ENCODE measurements at places on chromosomes 1 and 21.

- DNase-seq, result no peak
These were observed 41.9 kb downstream of the CTNNBIP1 start for GRCh38 chr1:9868244-9868590.

DNA sequence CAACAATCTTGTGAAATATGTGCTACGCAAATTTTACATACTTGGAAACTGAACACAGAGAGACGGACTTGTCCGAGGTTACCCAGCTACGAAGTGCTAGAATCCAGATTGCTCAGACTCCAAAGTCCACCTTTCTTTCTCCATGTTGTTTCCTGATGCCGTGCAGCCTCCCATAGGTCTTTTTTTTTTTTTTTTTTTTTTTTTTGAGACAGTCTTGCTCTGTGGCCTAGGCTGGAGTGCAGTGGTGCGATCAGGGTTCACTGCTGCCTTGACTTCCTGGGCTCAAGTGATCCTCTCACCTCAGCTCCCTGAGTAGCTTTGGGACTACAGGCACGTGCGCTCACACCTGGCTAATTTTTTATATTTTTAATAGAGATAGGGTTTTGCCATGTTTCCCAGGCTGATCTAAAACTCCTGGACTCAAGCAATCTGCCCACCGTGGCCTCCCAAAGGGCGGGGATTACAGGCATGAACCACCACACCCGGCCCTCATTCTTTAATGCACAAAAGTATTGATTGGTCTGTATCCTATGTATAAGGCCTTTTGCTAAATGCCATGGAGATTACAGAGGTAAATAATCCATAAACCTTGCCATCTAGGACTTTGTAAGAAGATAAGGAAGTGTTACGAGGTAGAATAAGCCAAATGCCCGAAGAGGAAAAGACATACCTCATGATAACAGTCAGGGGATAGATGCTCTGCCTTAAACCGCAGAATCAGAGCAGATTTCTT is 92.8 kb downstream of the C1orf21 start:
- DNase-seq, result no peak

GRCh38 chr1:40363721-40364120 is 9.8 kb upstream of the SMAP2 start:
- DNase-seq, result no peak

- DNase-seq, result no peak
These were observed 206.2 kb downstream of the SMYD3 start for GRCh38 chr1:246300626-246301549.

GRCh38 chr1:3056641-3057040 is 12.4 kb upstream of the PRDM16 start:
- no peak for DNase-seq

DNA sequence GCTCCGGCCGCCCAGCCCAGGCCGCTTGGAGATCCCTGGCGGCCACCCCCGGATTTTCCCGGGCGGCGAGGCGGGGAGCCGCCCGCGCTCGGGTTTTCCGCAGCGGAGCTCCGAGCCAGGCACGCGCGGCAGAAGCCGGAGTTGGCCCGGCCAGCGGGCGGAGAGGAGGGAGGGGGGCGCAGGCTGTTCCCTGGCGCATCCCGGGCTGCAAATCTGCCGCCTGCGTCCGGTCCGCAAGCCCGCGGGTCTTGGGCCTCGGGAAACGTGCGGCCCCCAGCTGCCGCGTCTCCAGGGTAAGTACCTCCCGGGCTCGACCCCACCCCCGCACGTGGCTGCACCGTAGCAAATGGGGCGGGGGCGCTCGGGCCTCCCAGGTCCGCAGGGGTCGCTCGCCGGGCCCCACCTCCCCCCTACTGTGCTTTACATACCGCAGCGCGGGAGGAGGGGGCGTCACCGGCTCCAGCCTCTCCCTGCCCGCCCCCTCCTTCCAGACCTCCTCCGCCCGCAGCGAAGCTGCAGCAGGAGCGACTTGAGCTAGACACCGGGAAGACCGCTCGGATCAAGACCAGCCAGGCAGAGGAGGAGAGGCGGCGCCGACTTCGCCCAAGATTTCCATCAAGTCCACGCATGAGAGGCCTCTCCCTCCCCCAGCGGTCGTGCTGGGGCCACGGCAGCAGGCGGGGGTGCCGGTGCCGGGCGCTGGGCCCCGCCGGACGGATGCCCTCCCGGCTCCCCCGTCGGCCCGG is 1.6 kb downstream of the TMEM200B start:
- DNase-seq, result no peak

GRCh38 chr21:45467221-45467779 is 62.3 kb downstream of the COL18A1 start:
- DNase-seq, result no peak

DNA sequence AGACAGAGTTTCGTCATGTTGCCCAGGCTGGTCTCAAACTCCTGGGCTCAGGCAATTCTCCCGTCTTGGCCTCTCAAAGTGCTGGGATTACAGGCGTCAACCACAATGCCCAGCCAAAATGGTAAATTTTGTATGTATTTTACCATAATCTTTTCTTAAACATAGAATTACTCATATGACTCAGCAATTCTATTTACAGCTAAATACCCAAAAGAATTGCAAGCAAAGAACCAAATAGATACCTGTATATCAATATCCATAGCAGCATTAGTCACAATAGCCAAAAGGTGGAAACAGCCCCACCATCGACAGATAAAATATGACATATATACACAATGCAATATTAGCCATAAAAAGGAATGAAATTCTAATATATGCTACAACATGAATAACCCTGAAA is 36.5 kb downstream of the TESK2 start:
- no peak for DNase-seq
